ENCODE measurements at places on chromosomes 11 and 22.

DNA sequence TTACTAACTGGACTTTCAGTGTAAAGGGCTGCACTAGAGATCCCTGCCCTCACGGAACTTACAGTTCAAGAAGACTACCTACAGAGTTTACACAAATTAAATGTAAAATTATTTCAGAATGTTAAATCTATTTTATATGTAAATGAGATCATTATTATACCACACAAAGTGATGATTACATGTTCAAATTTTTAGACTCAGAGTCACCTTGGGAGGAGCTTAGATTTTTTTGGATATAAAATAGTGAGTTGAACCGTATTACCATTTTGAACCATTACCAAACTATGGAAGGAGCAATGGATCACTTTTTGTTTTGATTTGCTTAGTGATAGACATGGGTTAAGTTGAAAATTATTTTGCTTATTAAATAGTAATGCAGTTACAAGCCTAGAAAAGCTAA lies 1.6 kb downstream of the IPO7 start:
- no peak for DNase-seq

DNA sequence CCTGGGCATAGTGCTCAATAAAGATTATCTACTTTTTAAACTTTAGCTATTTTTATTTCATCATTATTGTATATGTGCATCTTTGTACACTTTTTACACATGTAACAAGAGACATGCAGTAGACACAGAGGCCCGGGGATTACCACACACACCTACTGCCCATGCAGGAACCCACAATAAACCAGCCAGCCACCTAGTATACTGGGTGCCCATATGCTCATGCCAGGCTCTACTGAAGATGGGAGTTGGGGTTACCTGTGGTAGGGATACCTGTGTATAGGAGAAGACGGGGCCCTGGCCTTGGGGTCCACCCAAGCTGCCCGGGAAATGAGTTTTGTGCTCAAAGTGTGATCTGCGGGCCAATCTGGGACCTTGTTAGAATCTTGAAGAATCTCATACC lies 31.2 kb upstream of the P2RY2 start:
- no peak for DNase-seq

GRCh38 chr22:32858957-32859356 lies 57.5 kb downstream of the TIMP3 start:
- DNase-seq, result no peak

- DNase-seq, result no peak
These were observed 324.5 kb upstream of the PITPNB start for GRCh38 chr22:28243539-28243938.

GRCh38 chr22:47439643-47440265 lies 677.3 kb downstream of the TBC1D22A start:
- DNase-seq, result no peak

GRCh38 chr11:79045800-79046304 lies 395.0 kb downstream of the TENM4 start:
- no peak for DNase-seq

GRCh38 chr11:128755564-128755963 lies 61.7 kb downstream of the FLI1 start:
- DNase-seq, result no peak

DNA sequence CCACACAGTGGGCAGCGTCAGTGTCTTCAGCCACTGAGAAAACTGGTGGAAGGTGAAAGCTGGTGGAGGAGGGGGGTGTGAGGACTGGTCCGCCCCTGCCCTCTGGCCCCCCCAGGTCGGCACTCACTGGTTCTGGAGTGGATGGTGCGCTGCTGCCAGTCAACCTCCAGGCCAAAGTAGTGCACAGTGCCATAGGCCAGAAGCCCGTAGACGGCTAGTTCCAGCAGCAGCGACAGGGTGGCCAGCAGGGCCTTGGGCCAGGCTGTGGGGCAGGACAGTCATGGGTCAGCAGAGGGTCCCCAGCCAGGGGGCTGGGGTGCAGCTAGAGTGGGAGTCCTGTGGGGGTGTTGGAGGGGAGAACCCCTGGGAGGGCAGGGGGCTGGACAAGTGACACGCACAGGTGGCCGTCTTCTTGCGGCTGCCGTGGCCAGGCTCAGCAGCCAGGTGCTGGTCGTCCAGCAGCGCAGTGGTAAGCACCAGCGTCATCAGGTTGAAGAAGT lies 2.2 kb downstream of the LMF2 start:
- no peak for DNase-seq

- no peak for DNase-seq
These were observed 174.1 kb downstream of the FAM181B start for GRCh38 chr11:82559609-82560008.

- no peak for DNase-seq
These were observed 189.4 kb upstream of the NCAM1 start for GRCh38 chr11:112771851-112772250.

- no peak for DNase-seq
These were observed 150.3 kb downstream of the LRRC4C start for GRCh38 chr11:41309111-41309522.

GRCh38 chr22:44714703-44715350 lies 12.8 kb downstream of the PRR5 start:
- no peak for DNase-seq

GRCh38 chr11:121634889-121635288 lies 182.1 kb upstream of the SORL1-AS1 start:
- DNase-seq, result no peak

- no peak for DNase-seq
These were observed 11.5 kb upstream of the FTH1 start for GRCh38 chr11:61978703-61979661.

DNA sequence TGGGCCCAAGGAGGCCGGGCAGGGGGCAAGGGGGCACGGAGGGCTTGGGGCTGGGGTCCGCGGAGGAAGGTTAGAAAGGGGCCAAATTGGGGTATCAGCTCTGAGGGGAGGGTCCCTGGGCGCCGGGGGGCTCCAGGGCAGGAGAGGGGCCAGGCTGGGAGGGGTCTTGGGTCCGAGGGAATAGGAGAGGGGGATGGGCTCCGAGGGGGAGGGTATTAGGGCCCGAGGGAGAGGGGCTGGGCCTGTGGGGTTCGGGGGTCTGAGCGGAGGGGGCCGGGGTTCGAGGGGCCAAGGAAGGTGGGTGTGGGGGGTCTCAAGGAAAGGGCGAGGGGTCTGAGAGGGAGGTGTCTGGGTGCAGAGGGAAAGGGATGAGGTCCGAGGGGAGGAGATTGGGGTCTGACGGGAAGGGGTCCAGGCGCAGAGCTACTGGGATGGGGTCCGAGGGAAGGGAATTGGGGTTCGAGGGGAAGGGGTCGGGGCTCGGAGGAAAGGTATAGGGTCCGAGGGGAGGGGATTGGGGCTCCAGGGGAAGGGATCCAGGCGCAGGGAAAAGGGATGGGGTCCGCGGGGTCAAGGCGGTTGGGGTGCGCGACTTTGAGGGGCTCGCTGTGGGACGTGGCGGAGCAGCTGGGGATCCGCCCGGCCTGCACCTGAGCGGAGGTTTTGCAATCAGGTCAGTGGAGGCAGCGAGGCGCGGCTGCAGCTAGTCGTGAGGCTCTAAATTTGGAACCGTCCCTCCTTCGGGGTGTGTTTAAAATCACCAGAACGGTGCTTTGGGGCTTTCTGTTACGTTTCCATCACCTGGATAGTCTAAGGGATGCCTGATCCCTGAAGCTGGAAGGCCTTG lies 728 bp downstream of the CTTN start:
- no peak for DNase-seq

DNA sequence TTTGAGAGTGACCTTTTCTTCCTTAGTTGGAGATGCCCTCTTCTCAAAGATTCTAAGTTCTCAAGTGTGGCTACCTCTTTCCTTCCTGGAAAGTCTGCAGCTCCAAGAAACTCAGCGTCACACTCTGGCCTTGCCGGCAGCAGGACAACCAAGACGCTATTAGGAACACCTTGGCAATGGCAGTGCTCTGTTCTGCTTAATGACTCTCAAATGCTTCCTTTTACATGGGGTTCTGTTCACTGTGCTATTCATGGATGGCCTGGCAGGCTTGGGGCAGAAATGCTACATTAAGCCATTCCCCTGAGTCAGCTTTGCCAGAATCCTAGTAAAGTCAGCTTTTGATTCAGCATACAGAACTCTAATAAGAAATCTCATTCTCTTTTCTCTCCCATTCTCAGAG lies 25.9 kb downstream of the LARGE2 start:
- DNase-seq, result no peak

DNA sequence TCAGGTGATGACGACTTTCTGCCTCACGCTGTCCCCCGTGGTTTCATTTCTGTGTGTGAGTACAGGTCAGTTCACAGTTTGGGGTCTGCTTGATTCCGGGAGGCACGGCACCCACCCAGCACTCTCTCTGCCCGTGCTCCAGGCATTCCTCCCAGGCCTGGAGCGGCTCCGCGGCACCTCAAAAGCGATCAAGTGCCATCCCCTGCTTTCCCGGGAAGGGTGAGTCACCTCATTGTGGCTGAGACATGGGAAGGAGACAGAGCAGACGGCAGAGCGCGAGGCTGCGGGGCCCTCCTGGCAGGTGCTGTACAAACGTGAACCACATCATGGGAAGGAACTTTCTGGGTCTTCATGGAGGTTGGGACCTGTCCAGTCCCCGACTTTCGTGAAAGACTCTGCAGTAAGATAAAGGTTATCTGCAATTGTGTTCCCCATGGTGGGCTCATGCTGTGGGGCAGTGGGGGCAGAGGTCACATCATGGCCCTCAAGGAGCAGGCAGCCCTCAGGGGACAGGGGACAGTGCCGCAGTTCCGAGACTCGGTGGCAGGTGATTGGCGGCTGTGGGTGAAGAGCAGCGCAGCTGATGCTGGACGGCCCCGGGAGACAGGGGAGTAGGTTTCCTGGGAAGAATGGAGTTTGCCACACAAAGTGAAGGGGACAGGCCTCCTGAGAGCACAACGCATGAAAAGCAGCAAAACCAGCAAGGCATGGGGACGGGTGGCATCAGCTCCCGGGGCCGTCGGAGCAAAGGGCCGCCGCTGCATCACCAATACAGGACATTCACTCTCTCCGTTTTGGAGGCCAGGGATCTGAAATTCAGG lies 65.3 kb downstream of the CELSR1 start:
- no peak for DNase-seq

DNA sequence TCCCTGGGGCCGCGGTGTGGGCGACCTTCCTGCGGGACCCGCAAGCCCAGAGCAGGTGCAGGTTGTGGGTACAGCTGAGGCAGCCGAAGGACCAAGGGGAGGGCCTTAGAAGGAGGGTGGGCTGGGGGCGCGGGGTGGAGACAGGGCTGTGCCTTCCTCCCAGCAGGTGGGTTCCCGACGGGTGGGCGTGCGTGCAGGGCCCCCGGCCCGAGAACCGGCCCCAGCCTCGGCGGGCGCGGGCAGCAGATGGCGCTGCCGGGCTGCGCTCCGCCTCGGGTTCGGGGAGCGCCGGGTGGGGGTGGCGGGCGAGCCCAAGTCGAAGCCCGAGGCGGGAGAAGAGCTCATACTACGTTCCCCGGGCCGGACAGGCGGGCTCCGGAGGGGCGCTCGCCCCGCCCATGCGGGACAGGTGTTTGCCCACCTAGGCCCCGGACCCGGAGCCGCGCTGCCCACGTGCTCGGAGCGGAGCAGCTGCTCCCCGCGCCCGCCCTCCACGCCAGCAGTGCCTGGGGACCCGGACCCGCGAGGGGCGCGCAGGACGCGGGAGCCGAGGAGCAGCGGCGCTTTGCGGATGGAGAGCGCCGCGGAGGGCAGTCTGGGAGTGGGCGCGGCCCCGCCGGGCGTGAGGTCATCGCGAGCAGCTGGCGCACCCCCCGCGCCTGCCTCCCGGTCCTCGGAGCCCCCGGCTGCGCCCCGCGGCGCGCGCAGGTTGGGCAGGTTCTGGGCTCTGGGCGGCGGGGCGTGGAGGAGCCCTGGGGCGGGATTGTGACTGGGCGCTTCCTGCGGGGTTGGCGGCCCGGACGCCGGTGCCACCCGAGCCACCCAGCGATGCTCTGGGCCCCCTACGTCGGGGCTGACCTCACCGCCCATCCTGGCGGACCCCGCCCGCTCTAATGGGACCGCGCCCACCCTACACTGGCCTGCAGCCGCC lies 25.3 kb downstream of the DUSP8 start:
- DNase-seq, result no peak

- no peak for DNase-seq
These were observed 87.5 kb downstream of the AMOTL1 start for GRCh38 chr11:94855666-94856065.

DNA sequence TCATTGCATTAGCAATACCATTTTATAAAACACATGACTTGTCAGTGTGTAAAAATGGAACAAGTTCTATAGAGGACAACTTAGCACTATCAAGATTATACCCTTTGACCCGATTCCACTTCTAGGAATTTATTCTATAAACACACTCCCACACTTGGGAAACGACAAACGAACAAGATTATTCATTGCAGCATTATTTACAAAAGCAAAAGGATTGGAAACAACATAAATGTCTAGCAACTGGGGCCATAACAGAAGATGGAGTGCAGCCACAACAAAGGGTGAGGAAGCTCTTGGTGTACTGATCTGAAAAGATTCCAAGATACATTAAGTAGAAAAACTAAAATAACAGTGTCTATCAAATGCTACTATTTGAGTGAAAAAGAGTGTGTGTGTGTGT lies 2.3 kb upstream of the IRAG1 start:
- no peak for DNase-seq

- DNase-seq, result no peak
These were observed 137.8 kb downstream of the DBX1 start for GRCh38 chr11:20022363-20023081.

GRCh38 chr11:103537904-103538502 lies 428.8 kb downstream of the DYNC2H1 start:
- no peak for DNase-seq

GRCh38 chr22:22167791-22168189 lies 76.8 kb upstream of the VPREB1 start:
- no peak for DNase-seq

DNA sequence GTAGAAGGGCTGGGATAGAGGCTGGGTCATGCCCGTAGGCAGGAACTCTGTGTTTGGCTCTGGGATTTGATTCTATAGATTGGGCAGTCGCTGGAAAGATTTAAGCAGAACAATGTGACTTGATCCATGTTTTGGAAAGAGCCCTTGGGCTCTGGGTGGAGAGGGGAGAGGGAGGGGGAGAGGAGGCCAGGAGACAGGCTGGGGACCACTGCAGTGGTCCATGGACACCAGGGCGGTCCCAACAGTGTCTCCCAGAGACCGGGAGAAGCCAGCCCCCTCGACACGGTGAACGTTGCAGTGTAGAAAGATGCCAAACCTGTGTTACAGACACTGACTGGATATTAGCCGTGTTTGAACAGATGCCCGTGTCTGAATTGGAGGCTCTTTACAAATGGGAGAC lies 19.5 kb downstream of the PVALB start:
- DNase-seq, result no peak

- DNase-seq, result no peak
These were observed 20.6 kb upstream of the FDX1 start for GRCh38 chr11:110409174-110409573.

DNA sequence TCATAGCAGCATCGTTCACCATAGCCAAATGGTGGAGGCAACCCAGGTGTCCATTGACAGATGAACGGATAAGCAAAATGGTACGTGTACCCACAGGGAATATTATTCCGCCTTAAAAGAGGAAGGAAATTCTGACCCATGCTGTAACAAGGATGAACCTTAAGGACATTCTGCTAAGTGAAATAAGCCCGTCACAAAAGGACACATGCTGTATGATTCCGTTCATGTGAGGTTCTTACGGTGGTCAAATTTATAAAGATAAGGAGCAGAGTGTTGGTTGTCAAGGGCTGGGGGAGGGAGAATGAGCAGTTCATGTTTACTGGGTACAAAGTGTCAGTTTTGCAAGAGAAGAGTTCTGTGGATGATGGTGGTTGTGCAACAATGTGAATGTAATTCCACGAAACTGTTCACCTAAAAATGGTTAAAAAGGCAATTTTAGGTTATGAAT lies 26.3 kb downstream of the APOL1 start:
- DNase-seq, result no peak
